CD4-positive, CD25-positive, alpha-beta regulatory T cell (primary cell): ENCODE measurements at places on chromosomes 4 and X. TPM values are rescaled to one million over a fixed set of nuclear protein-coding genes. Genes with fewer than 3 reads are reported as not detected.
A peak's percentile ranks its signal among the peaks of the same experiment; 100 is the strongest.

LRCH2 gene
- not detected for total RNA-seq

H2BW1 gene
- total RNA-seq = not detected

HNRNPH2 gene
- total RNA-seq = 44.1 TPM

SPINK2 gene
- total RNA-seq = 2.0 TPM

NAP1L3 gene
- 2.4 TPM for total RNA-seq

GLA gene
- total RNA-seq = 32.7 TPM

ATP2B3 gene
- total RNA-seq = not detected

HSFX2 gene
- not detected for total RNA-seq

ATP6AP2 gene
- total RNA-seq = 63.2 TPM

SPATA4 gene
- total RNA-seq = not detected

TMEM156 gene
- 14.2 TPM for total RNA-seq

THAP9 gene
- total RNA-seq = 2.3 TPM

RNF212 gene
- total RNA-seq = 3.2 TPM

SMIM14 gene
- 5.2 TPM for total RNA-seq

FAM241A gene
- 3.9 TPM for total RNA-seq

DNA sequence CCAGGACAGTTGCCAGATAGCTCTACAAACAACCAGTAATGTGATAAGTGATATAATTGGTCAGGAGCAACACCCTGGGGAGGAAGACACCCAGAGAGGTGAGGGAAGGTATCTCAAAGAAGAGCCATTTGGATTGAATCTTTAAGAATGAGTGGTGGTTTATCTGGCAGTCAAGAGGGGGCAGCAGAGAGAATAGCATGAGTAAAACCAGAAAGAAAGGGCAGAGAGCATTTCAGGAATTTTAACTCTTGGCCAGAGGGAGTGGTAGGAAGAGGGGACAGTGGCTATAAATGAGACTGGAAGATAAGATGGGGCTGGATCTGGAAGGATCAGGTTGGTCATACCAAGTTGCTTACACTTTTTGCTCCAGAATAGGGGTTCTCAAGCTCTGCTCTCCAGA is 5.9 kb upstream of the SEPTIN6 start:
- no peaks in the 10 kb centered on the region for H3K4me1 ChIP-seq
- no peaks in the 10 kb centered on the region for H3K36me3 ChIP-seq
- H3K27ac ChIP-seq = no peak overlapping the region
- no peaks in the 10 kb centered on the region for H3K27me3 ChIP-seq
- peak; percentile 75 for DNase-seq
- no peak overlapping the region for H3K4me3 ChIP-seq

GRCh38 chr4:42144028-42144427 is 8.4 kb downstream of the BEND4 start:
- H3K27ac ChIP-seq = no peak overlapping the region
- H3K36me3 ChIP-seq = no peaks in the 10 kb centered on the region
- no peak overlapping the region for H3K4me3 ChIP-seq
- no peak for DNase-seq
- H3K27me3 ChIP-seq = peaks cover 25% of the 10 kb centered on the region

DNA sequence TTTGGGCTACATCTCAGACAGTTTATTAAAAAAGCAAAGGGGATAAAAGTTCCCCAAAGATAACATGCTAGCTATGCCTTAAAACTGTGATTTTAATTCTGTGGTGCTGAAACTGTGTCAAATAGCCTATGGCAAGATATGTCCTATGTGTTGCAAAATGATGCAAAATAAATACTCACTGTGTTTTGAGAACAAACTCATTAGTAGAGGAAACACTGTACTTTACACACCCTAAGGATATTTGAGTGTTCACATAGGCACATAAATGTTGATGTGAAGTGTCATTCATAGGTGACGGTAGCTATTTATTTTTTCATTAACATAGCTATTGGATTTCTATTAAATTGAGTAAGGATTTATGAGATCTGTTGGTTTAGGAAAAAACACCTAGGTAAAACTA is 351.9 kb downstream of the FAT4 start:
- H3K4me1 ChIP-seq = no peaks in the 10 kb centered on the region
- no peaks in the 10 kb centered on the region for H3K27me3 ChIP-seq
- H3K27ac ChIP-seq = no peak overlapping the region
- no peak overlapping the region for H3K4me3 ChIP-seq
- DNase-seq = no peak

DNA sequence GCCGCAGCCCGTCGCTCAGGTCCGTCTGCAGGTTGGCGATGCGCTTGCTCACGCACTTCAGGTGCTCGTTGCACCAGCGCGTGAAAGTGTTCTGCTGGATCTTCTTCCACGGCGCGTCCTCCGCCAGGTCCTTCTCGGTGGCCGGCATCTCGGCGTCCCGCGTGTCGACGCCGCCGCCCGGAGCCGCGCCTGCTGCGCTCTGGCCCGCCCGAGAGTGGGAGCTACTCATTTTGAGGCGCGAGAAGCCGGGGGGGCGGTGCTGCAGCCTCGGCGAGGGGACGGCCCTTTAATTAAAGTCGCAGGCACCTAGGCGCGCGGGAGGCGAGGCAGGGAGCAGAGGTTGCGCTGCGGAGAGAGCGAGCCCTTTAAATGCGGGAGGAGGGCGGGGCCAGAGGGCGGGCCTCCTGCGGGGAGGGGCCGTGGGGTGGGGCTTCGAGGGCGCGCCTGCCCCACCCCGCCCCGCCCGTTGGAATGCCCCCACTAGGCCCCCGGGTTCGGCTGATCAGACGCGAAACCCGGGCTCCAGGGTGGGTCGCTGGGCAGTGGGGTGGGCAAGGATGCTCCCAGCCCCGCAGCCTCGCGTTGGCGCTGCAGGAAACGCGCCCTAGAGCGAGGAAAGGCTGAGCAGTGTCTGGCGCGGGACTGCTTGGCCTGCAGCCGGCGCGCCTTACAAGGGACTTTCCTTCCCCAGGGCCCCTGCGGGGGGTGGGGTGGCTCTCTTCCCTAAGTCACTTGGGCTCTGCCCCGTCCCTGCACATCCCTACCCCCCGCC is 3.2 kb downstream of the FLNA start:
- peak; percentile 95 for DNase-seq
- H3K27me3 ChIP-seq = no peaks in the 10 kb centered on the region
- peak overlapping the region; percentile 66 for H3K4me3 ChIP-seq
- H3K4me1 ChIP-seq = peaks cover 64% of the 10 kb centered on the region
- H3K36me3 ChIP-seq = peaks cover 10% of the 10 kb centered on the region

DNA sequence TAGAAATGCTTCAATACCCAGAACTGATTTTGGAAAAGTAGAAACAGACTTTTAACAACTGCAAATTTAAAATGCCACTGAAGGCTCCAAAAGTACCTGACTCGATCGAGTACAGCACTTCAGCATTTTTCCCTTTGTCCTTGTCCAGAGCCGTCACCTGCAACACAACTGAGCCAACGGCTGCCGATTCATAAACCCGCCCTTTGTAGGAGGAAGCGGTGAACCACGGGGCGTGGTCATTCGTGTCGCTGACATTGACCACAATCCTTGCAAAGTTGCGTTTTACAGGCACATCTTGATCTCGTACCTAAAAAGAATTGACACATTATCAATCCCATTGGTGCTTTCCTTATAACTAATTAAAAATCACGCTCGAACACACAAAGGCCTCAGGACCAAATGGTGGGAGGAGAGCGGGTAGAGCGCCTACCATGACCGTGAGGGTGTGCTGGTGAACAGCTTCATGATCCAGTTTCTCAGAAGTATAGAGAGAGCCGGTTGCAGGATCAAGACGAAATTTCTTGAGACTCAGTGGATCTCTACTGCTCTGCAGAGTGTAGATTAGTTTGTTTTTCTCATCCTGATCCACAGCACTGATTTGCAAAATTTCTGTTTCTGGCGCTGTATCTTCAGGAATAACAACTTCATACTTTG is 72.8 kb upstream of the MTNR1A start:
- no peak overlapping the region for H3K4me3 ChIP-seq
- H3K4me1 ChIP-seq = no peaks in the 10 kb centered on the region
- no peaks in the 10 kb centered on the region for H3K36me3 ChIP-seq
- no peaks in the 10 kb centered on the region for H3K27me3 ChIP-seq

DNA sequence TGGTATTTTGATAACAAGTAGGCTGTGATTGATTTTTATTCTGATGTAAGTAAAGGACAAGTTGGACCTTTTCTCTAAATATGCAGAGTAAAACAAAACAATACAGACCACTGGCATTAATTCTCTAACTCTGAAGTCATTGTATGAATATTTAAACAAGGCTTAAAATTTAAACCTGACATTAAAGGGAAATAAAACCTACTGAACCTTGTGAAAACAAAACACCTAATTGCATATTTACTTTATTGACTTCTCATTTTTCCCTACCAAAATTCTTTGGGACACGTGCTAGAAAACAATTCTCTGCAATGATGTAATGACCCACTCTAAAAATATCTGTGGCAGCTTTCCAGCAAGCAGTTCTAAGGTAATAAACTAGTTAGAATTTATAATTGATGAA is 369.7 kb upstream of the TRAM1L1 start:
- no peaks in the 10 kb centered on the region for H3K4me1 ChIP-seq
- H3K4me3 ChIP-seq = no peak overlapping the region
- DNase-seq = no peak
- H3K27me3 ChIP-seq = no peaks in the 10 kb centered on the region
- no peak overlapping the region for H3K27ac ChIP-seq
- H3K36me3 ChIP-seq = no peaks in the 10 kb centered on the region

DNA sequence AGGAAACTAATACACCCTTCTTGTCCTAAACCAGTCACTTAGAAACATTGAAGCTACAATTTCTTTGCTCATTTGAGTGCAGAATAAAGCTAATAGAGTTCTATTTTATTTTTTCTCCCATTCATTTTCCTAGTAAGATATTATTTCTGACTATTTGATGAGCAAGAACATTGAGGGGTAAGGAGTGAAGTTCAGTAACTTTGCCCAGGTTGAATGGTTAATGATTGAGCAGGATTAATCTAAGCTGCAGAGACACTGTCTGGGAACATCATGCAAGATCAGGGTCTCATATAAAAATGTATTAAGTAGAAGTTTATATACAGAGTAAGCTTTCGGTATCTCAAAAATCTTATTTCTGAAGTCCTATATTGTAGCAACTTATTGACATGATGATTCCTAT is 102.4 kb upstream of the LIMCH1 start:
- no peaks in the 10 kb centered on the region for H3K4me1 ChIP-seq
- H3K27me3 ChIP-seq = peaks cover 2% of the 10 kb centered on the region
- no peak overlapping the region for H3K27ac ChIP-seq
- no peaks in the 10 kb centered on the region for H3K36me3 ChIP-seq

DNA sequence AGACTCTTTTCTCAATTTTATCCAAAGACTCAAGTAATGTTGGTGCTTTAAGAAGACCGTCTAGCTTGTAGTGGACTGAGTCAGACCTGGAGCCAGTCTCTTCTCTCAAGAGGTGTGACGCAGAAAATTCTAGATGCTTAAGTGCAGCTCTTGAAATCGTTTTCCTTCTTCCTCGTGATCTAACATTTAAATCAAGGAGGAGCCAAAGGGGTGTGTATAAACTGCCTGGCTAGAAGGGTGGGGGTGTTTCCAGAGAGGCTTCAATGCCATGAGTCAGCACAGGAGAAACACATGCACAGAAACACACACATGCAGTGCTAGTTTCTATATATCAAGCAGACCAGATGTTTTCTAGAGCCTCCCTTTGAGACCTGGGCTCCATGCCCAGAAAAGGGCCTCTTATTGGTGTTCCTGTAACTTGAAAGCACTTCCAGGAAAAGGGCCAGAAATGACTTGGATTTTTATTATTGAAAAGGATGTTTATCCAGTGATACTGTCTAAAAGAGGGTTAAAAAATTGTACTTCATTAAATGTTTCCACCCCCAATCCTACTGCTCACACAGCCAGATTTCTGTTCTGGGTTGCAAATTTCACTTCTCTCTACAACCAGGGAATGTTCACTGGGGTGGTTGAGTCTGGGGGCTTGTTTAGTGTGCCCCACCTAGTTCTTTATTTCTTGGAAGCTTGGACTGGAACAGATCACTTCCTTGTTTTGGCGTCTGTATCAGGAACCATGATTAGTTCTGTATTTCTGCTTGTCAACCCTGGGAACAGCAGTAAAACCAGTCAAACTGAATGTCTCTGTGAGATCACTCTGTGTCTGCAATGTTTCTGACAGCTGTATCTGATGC is at the start of gene CLIC2:
CLIC2 (minus strand) TSS at position 129 of the 851 bp plus-strand sequence. CDS start 187 bp downstream, outside the sequence.
- no peaks in the 10 kb centered on the region for H3K27me3 ChIP-seq
- H3K4me1 ChIP-seq = no peaks in the 10 kb centered on the region
- no peaks in the 10 kb centered on the region for H3K36me3 ChIP-seq
- DNase-seq = peak; percentile 45

DNA sequence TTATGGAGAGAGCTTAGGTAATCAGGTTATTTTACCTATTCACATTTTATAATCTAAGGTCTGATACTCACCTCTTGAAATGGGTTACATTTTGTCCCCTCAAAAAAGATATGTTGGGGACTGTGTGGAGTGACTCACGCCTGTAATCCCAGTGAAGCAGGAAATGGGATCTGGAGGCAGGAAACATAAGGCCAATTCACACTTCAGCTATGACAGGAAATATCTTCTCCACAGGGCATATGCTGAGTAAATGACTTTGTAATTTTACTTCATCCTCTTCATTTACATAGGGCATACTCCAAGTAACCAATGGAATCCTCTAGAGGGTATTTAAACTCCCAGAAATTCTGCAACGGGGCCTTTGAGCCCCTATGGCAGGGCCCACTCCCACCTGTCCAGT is 54.8 kb upstream of the ZMAT1 start:
- H3K4me1 ChIP-seq = no peaks in the 10 kb centered on the region
- H3K4me3 ChIP-seq = no peak overlapping the region
- H3K27me3 ChIP-seq = no peaks in the 10 kb centered on the region
- DNase-seq = no peak
- no peaks in the 10 kb centered on the region for H3K36me3 ChIP-seq
- no peak overlapping the region for H3K27ac ChIP-seq

- no peak for DNase-seq
- no peaks in the 10 kb centered on the region for H3K36me3 ChIP-seq
- H3K4me1 ChIP-seq = no peaks in the 10 kb centered on the region
- H3K4me3 ChIP-seq = no peak overlapping the region
Measured at GRCh38 chr4:60581919-60582536, 618.1 kb upstream of the ADGRL3 start.

- peak overlapping the region; percentile 53 for H3K4me3 ChIP-seq
- peak; percentile 78 for DNase-seq
- peaks cover 16% of the 10 kb centered on the region for H3K4me1 ChIP-seq
- H3K27ac ChIP-seq = peak overlapping the region; percentile 76
Measured at GRCh38 chrX:154412468-154412867, 1.1 kb downstream of the TAFAZZIN start.

- no peaks in the 10 kb centered on the region for H3K36me3 ChIP-seq
- no peak for DNase-seq
- no peak overlapping the region for H3K4me3 ChIP-seq
- H3K27me3 ChIP-seq = no peaks in the 10 kb centered on the region
- no peak overlapping the region for H3K27ac ChIP-seq
- no peaks in the 10 kb centered on the region for H3K4me1 ChIP-seq
Measured at GRCh38 chr4:113052379-113052951, 3.0 kb downstream of the ANK2 start.

GRCh38 chr4:6435010-6435409 is 37.4 kb downstream of the PPP2R2C start:
- DNase-seq = no peak
- H3K4me1 ChIP-seq = no peaks in the 10 kb centered on the region
- no peaks in the 10 kb centered on the region for H3K36me3 ChIP-seq
- H3K27ac ChIP-seq = no peak overlapping the region
- no peak overlapping the region for H3K4me3 ChIP-seq
- H3K27me3 ChIP-seq = no peaks in the 10 kb centered on the region

DNA sequence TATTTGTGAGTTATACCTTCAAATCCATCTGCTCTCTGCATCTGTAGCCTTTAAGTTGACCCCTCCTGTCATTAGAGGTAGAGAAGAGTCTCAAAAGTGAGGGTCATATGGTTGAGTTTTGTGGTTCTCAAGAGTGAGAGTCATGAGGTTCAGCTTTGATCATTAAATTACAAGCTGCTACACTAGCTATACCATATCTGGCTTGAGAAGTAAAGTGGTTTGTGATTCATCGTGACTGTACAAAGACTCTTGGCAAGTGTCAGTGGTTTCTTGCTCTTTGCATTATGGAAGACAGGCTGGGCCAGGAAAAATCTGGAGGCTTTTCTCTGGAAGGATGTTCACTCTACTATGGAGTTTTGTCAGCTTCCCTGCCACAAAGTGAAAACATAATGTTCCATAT is 170.6 kb downstream of the ZC4H2 start:
- H3K36me3 ChIP-seq = no peaks in the 10 kb centered on the region
- no peak overlapping the region for H3K4me3 ChIP-seq
- DNase-seq = no peak
